ENCODE measurements at places on chromosomes 12 and 14.
A peak's percentile ranks its signal among the peaks of the same experiment; 100 is the strongest.

GRCh38 chr12:68042212-68042699 is 53.0 kb downstream of the IFNG-AS1 start:
- no peak for DNase-seq

DNA sequence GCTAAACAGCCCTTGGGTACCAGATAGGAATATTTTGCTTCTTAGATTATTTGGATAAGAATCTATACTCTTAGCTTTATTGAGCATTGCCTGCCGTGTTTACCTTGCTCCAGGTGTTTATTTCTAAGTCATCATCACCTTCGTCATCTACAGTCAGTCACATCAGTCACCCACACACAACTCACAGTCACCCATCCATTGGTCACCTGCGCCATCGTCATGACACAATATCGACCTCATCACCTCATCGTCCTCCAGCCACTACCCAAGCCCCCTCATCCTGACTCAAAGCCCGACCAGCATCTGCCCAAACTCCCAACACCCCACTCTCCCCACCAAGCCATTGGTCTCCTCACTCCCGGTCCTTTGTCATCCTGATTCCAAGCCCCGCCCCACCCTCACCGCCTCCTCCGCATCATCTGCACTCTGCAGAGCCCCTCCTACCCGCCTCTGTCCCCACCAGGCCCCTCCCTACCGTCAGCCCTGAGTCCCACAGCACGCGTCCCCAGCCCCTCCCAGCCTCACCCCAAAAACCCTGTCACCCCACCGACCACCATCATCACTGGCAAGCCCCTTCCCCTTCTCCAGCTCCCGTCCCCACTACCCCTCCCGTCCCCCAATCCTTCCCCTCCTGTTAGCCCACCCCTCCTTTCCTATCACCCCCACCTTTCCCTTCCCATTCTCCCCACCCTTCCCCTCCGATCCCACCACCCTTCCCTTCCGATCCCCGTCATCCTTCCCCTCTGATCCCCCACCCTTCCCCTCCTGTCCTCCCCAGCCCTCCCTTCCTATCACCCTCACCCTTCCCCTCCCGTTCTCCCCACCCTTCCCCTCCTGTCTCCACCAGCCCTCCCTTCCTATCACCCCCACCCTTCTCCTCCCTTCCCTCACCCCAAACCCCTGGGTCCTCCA is 9.8 kb downstream of the DLK1 start:
- DNase-seq, result no peak

GRCh38 chr12:56157201-56158028 is 744 bp upstream of the MYL6 start:
- peak; percentile 40 for DNase-seq

DNA sequence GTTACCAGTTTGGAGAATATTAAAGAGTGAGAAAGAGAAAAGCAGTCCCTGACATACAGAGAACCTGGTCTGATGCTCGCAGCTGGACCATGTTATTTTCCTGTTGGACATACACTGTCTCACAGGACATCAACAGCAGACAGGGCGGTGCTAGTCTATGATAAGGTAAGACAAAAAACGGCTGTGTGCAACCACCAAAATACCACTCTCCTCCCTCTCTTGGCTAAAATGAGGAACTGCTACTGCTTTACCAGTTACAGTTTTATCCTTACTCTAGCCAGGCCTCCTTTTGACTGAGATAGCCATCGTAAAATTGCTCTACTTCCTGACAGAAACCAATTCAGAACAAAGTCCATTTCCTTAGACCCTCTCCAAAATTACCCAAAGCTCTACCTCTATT is 47.0 kb upstream of the ERGIC2 start:
- DNase-seq, result no peak

GRCh38 chr12:124233041-124233796 is 61.7 kb upstream of the RFLNA start:
- DNase-seq, result no peak

DNA sequence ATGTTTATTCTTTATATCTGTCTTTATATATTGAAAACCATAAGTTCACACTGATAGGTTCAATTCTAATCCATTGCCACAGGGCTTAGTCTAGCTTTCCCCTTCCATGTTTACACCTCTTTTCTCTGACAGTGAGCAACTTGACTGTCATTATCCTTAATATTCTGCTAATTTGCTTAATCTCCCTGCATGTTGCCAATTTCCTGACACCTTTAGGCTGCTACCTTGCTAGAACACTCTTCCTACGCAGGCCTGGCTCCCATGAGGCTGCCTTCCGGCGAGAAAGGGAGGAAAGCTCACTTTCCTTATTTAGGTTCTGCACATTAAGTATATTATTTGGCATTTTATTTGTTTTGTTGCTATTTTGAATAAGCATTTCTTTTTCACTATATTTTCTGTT is 12.8 kb upstream of the FRS2 start:
- DNase-seq, result no peak

- DNase-seq, result no peak
These were observed 1.0 kb upstream of the KDM2B start for GRCh38 chr12:121581686-121582429.

DNA sequence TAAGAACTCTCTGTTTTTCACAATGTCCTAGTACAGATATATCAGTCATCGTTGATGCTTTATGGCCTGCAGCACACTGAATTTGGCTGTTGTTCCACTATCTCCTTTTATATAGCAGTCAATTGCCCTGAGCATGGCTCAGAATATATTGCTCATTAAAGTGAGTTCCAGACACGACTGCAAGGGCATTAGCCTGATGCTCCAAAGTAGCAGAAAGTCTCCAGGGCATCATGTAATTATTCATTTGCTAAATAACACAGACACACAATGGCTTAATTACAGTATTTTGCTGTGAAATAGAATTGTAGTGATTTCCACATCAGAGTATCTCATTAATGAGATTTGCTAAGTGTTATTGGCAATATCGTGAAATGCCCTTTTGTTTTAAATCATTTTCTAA is 1167.5 kb downstream of the AACS start:
- DNase-seq, result no peak

GRCh38 chr14:24058951-24059475 is 7.2 kb downstream of the CARMIL3 start:
- DNase-seq, result no peak

GRCh38 chr14:105155681-105156413 is 12.7 kb downstream of the JAG2 start:
- DNase-seq, result no peak

DNA sequence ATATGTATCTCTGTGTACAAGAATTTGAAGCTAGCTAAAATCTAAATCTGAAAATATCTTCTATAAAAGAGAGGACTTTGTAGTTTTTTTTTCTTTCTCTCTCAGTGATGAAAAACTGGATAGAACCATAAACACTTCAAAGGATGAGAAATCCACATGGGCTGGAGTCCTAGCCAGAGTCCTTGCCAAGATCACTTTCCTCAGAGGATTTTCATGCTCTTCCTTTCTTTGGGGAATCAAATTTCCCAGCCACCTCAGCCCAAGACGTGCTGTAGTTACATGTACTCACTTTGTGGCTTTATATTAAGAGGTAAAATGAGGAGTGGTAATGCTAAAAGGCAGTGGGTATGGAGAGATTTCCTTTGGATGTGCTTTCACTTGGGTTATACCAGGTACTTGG is 110.3 kb downstream of the SLC38A1 start:
- no peak for DNase-seq

DNA sequence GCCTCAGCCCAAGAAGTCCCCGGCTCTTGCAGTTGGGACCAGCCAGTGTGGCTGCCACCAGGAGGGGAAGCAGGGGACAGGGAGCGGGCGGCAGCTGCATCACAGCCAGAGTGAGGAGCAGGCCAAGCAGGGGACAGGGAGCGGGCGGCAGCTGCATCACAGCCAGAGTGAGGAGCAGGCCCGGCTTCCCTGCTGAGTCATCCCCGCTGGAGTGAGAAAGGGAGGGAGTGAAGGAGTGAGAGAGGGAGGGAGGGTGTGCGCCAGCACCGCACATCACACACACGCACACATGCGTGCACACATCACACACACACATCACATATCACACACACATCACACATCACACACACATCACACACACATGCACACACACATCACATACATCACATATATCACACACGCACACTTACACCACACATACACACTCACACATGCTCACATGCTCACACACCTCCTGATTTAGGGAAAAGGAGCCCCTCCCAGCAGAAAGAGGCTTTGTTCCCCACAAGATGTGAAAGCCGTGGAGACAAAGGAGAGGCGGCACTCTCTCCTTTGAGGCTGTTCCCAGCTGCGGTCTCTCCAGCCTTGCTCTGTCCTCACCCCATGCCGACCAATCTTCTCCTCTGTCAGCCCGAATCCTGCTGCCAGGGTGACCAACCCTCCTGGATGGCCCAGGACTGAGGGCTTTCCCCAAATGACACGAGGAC is 16.7 kb upstream of the ZDHHC22 start:
- DNase-seq, result no peak

- no peak for DNase-seq
These were observed 117.3 kb downstream of the SLC2A13 start for GRCh38 chr12:39988574-39988973.

DNA sequence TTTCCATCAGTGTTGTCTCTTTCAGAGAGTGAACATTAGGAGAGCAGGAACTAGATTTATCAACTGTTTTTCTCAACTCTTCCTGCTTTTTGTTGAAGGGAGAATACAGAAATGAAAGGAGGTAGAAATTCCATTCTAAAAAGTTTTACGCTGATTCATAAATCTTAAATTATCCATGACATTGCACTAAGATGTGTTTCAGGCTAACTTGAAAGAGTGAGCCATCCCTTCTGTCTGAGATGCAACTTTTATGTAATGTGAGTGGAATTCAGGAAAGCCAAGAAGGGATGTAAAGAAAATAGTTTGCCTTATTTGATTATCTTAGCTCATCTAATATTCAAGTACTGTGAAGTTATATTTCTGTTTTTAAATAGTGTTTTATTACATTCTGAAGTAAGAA is 349.5 kb upstream of the RGS6 start:
- DNase-seq, result no peak

GRCh38 chr12:92574051-92574783 is 128.6 kb upstream of the PLEKHG7 start:
- no peak for DNase-seq

- no peak for DNase-seq
These were observed 406.2 kb downstream of the NOVA1 start for GRCh38 chr14:26191671-26192070.

DNA sequence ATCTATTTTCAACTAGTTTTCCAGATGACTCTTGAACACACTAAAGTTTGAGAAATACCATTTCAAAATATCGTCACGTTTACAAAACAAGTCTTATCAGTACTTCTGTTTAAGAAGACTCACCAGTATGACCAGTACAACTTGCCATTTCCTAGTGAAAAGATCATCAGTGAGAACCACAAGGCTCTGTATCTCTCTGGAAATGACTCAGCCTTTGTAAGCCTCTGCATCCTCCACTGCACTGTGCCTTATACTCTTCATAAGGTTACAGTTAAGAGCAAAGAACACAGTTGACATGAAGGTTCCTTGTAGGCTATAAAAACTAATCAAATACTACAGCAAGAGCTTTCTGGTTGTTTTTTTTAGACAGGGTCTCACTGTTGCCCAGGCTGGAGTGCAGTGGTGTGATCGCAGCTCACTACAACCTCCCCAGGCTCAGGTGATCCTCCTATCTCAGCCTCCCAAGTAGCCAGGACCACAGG is 5.7 kb upstream of the VTI1B start:
- no peak for DNase-seq

GRCh38 chr12:18966954-18967353 is 162.6 kb upstream of the PLEKHA5 start:
- no peak for DNase-seq

- DNase-seq, result no peak
These were observed 25.4 kb downstream of the PLXNC1 start for GRCh38 chr12:94173660-94174265.

DNA sequence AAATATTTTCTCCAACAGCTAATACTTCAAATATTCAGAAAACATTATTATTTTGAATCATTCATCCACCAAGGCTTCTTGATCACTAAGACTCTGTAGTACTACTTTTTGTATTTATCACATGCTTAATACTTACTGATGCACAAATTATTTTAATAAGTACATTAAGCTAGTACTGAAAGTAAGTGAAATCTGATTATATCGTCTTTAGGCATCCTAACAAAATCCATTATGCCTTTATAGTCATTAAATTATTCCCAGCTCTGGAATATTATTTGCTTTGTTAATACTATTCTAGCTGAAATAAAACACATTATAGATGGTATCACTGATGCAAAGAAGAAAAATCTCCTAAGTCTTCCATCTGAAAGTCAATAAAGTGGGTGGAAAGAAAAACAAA is 75.1 kb upstream of the TTC7B start:
- DNase-seq, result no peak

GRCh38 chr12:106445959-106446358 is 88.4 kb downstream of the POLR3B start:
- no peak for DNase-seq

DNA sequence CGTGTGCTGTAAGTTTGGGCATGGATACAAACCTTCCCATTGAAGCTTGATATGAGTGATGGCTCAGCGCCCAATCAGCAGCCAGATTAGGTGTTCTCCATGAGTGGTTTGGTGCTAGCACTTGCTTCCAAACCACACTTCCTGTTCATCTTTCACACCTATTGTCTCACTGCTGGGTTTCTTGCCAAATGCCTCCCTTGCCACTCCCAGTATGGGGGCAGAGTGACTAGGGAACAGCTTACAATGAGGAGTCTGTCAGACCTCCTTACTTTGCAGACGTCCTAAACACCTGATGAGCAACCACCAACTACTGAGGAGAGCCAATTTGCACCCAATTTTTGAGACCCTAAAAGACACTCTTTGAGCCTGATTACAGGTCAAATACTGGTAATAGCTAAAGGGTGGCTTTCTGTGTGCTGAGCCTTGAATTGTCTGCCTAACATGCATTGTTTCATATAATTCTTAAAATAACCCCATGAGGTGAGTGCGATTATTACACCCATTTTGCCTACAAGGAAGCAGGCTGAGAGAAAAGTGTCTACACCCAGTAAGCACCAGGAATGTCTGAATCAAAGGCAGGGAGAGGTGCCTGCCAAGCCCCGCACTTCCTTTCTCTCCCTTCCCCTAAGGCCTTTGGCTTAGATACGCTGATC is 48.4 kb upstream of the FOS start:
- peak; percentile 23 for DNase-seq

- DNase-seq, result no peak
These were observed 32.5 kb upstream of the EVL start for GRCh38 chr14:100032738-100033137.

GRCh38 chr14:69246331-69246730 is 13.6 kb upstream of the GALNT16 start:
- no peak for DNase-seq

GRCh38 chr12:9039397-9039977 is 50.1 kb downstream of the KLRG1 start:
- DNase-seq, result no peak
